Urothelium cell line (cell line): ENCODE measurements at places on chromosomes 13 and 19.

GRCh38 chr13:114264886-114265611 lies 16.4 kb upstream of the UPF3A start:
- no peak for DNase-seq

GRCh38 chr13:34523406-34523805 lies 418.7 kb upstream of the NBEA start:
- no peak for DNase-seq

- DNase-seq: no peak
Measured at GRCh38 chr19:3721887-3722442, 13.8 kb downstream of the TJP3 start.

- DNase-seq: no peak
Measured at GRCh38 chr13:76644906-76645305, 241.3 kb downstream of the KCTD12 start.

GRCh38 chr19:56866538-56866937 lies 26.0 kb upstream of the PEG3 start:
- no peak for DNase-seq

- DNase-seq: no peak
Measured at GRCh38 chr19:49643466-49643865, 1.5 kb downstream of the SCAF1 start.

DNA sequence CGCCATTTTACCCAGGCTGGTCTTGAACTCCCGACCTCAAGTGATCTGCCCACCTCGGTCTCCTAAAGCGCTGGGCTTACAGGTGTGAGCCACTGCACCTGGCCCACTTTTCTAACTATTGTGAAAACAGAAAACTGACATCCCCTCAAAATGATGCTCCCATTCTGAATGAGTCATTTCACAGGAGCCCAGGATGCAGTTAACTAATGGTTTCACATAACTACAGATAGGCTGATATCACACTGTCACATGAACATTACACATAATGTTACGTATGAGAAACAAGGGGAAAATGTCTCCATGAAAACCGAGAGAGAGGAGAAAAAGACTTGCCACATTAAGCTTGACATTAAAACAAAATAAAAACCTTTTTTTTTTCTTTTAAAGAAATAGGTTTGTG lies 37.5 kb downstream of the N4BP2L2 start:
- no peak for DNase-seq

- DNase-seq: no peak
Measured at GRCh38 chr13:80157261-80157932, 183.5 kb downstream of the SPRY2 start.

DNA sequence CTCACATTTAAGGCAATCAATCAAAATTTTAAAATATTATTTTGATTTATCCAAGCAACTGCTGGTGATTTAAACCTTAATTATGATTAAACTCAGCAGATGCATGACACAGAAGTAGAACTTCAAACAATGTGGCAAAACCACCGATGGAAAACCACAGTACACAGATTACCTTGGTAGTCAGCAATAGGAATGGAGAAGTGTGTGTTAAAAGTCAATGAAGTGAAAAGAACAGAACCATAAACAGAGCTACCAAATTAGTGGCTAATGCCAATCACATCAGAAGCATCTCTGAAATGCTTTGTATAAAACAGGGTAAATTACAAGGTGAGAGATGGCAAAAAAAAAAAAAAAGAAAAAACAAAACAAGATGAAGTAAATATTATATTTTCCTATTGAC lies 31.2 kb downstream of the KATNAL1 start:
- DNase-seq: no peak

GRCh38 chr19:19687090-19687489 lies 18.5 kb downstream of the ZNF101 start:
- DNase-seq: no peak

DNA sequence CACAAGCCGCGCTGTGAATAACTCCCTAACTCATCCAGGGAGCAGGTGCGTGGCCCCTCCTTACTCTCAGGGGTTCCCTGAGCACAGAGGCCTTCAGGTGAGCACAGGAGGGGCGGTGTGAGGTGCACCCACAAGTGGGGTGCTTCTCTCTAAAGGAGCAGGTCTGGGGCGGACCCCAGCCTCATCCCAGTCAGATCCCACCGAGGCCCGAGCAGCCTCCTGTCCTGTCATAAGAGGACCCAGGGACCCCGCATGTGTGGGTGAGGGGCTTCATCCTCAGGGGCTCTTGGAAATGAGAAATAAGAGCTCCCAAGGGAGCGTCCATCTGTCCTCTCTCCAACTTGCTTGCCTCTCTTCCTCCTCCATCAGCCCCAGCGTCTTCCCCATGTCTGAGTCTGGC lies 3.0 kb upstream of the LILRA5 start:
- DNase-seq: no peak

DNA sequence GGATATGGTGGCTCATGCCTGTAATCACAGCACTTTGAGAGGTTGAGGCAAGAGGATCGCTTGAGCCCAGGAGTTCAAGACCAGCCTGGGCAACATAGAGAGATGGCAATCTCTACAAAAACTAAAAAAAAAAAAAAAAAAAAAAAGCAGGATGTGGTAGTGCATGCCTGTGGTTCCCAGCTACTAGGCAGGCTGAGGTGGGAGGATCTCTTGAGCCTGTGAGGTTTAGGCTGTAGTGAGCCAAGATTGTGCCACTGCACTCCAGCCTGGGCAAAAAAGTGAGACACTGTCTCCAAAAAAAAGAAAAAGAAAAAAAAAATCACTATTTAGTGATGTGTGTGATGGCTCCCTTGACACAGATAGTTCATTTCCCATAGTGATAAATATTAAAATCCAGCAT lies 365.0 kb upstream of the NBEA start:
- no peak for DNase-seq

- DNase-seq: no peak
Measured at GRCh38 chr13:95585867-95586266, 33.3 kb downstream of the CLDN10 start.

DNA sequence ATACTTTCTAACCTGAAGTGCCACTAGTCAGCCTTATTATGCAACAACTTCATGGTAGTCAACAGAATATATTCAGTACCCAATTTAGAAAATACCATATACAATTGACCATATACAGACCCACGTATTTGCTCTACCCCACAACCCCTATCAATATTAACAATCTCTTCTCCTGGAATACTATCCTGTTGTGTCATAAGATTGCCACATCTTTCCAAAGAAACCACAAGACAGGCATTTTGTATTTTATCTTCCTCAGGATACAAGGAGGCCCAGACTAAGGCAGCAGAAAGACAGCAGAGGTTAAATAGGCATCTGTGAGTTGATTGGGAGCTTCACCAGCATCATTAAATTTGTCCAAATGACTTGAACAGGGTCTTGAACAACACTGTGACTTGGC lies 4.5 kb downstream of the SPART start:
- no peak for DNase-seq

DNA sequence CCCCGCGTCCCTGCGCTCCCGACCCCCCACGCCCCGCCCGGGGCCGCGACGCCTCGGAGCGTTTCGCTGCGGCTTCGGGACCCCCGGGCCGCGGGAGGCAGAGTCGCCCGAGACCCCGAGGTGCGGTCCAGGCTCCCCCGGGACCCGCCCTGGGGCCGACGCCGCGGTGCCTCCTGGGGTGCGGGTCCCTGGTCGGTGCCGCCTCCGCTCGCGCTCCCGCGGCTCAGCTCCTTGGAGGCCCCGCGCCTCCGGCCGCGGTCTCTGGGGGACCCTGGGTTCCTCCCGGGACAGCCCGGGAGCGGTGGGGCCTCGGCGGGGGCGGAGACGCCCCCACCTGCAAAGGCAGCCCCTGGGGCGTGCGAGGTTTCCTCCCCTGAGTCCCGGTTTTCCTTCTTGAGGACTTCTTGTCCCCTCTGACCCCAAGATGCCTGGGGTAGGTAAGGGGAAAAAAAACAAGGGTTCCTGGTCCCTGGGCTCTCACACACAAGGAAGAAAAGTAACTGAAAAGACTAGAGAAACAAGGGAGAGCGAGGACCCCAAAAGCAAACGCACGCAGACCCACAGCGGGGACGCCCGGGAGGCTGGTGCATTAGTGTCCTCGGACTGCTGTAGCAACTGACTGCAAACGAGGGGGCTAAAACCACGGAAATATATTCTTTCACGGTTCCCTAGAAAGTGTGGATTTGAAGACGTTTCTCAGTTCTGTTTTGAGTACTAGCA lies 740 bp downstream of the ZNF555 start:
- DNase-seq: peak; percentile 7

DNA sequence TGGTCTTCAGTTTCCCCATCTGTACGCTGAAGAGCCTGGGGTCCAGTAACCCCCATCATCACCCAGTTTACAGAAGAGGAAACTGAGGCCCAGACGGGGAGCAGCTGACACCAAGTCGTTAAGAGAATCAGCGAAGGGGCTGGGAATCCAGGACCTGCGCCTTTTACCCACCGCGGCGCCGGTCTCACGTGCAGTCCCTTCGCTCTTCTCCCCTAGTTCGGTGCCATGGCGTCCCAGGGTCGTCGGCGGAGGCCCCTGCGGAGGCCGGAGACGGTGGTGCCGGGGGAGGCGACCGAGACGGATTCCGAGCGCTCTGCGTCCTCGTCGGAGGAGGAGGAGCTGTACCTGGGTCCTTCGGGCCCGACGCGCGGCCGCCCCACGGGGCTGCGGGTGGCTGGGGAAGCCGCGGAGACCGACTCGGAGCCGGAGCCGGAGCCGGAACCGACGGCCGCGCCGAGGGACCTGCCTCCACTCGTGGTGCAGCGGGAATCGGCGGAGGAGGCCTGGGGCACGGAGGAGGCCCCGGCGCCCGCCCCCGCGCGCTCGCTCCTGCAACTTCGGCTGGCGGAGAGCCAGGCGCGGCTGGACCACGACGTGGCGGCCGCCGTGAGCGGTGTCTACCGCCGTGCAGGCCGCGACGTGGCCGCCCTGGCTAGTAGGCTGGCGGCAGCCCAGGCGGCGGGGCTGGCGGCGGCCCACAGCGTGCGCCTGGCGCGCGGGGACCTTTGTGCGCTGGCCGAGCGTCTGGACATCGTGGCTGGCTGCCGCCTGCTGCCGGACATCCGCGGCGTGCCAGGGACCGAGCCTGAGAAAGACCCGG lies 698 bp downstream of the BLOC1S3 start:
- DNase-seq: peak; percentile 37

DNA sequence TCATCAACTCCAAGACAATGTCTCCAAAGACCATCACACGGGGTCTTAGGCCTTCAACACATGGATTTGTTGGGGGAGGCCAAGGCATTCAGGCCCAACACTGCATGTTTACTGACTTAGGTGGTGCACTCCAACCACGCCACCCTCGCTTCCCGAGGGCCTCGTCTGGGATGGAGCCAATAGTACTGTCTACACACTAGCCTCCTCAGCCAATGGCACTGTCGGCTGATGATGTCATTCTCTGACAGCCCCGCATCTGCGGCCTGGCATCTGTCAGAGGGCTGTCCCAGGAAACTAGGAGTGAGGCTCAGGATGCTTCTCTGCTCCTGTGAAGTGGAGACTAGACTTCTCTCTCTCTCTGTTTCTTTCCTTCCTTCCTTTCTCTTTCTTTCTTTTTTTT lies 96.6 kb downstream of the TEX26 start:
- peak; percentile 18 for DNase-seq

DNA sequence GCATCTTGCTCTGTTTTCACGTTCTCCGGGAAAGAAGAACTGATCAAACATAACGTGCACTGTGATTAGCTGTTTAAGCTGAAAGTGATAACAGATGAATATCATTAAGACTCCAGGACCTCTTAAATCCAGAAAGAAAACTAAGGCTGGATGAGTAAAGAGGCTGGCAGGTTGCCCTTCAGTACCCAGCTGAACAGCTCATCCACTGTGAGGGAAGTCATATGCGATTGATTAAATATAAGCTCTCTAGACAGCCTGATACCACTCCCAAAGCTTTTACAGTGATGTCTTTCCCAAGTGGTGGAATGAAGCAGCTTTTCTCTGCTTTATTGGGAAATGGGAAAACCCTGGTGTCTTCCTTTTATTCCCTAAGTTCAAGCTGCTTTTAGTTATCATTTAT lies 116.9 kb downstream of the EFNB2 start:
- no peak for DNase-seq

GRCh38 chr19:6274756-6275155 lies 5.0 kb downstream of the MLLT1 start:
- DNase-seq: no peak

GRCh38 chr13:42064966-42065365 lies 16.5 kb downstream of the DGKH start:
- DNase-seq: no peak

DNA sequence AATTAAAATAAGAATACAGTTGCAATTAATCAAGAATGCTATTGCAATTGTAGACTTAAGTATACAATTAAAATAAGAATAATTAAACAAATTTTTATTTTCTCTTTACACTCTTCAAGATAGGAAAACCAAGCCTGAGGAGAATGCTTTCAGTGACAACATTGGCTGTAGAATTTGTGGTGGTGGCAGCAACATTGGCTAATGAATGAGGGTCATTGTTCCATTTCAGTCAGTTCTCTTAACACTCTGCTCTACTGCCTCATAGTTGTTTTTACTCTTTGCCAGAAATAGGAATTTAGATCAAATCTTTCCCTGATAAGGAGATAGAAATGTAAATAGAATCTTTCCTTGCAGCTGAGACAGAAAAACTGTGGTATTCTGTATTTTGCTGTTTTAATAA lies 391.6 kb downstream of the PCDH20 start:
- DNase-seq: no peak

GRCh38 chr19:46715620-46715974 lies 1.3 kb downstream of the PRKD2 start:
- DNase-seq: no peak

DNA sequence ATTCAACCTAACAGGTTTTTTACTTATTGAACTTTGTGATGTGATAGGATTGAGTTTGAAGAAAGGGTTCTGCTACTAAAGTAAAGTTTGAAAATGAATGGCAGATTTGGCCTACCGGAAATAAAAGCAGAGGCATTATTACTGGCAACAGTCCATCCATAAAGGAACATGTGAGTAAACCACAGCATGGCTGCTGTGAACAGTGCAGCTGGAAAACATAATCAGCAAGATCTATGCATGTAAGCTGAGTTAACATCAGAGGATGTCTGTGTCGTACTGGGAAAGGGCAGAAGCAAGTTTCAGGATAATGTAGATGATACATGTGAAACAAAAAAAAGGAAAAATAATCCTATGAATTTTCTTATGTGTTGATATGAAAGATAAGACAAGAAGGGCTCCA lies 87.6 kb downstream of the CYSLTR2 start:
- DNase-seq: no peak

- no peak for DNase-seq
Measured at GRCh38 chr13:30727491-30728355, 7.6 kb upstream of the ALOX5AP start.

GRCh38 chr19:19591133-19591825 lies 27.2 kb downstream of the PBX4 start:
- no peak for DNase-seq

DNA sequence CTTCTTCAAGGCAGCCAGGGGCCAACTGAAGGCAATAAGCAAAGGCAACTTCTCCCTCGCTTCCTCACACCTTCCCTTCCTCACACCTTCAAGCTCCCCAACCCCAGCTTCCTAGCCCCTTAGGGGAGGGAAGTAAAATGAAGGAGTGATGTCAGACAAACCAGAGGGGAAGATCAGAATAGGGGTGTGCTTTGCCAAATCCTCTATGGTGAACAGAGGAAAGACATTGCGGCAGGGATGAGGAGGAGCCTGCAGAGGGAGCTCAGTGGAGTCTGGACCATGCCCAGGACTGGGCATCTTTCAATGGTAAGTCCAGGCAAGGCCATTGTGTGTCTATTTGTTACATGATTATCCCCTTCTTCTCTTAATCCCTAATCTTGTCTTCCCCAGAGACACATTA lies 164.0 kb downstream of the TSHZ3 start:
- DNase-seq: no peak

GRCh38 chr13:52454459-52454819 lies 839 bp upstream of the CKAP2 start:
- peak; percentile 3 for DNase-seq
